CD4-positive, alpha-beta T cell (primary cell): ENCODE measurements at places on chromosomes 16 and 17. TPM values are rescaled to one million over a fixed set of nuclear protein-coding genes. Genes with fewer than 3 reads are reported as not detected.

- no peak for DNase-seq
- peaks cover 25% of the 10 kb centered on the region for H3K4me1 ChIP-seq
- no peaks in the 10 kb centered on the region for H3K27me3 ChIP-seq
- H3K4me3 ChIP-seq, result no peak overlapping the region
Observed at GRCh38 chr16:53542283-53542682, 39.3 kb upstream of the AKTIP start.

Gene QPRT
- 0.45 TPM for total RNA-seq

DNA sequence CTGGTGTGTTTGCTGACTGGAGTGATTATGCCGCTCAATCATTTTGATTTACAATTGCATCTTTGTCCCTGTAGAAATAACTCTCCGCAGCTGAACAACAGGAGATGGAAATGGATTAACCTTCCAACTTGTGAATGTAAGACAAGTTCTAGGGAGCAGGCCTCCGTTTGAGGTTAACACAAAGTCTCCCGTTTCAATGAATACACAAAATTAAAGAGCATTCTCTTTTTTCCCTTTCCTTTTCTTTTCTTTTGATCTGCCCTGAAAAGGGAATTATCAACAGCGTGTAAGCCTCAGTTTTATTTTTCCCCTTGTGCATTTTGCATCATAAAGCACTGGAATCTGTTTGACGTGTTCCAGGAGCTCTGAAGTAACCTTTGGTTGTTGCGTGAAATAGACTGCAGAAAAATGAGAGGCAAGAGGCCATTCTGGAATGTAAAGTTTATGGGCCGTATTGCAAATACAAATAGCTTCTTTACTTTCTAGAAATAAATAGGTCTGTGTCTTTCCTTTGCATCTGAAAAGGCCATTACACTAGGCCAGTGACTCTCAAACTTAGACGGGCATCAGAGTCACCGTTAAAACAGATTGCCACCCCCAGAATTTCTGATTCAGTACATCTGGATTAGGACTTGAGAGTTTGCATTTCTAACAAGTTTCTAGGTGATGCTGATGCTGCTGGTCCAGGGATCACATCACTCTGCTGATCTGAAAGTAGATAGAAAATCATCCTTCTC, 164.7 kb downstream of the ZNF18 start:
- H3K4me1 ChIP-seq, result no peaks in the 10 kb centered on the region
- H3K4me3 ChIP-seq, result no peak overlapping the region
- DNase-seq, result no peak
- peaks cover 2% of the 10 kb centered on the region for H3K27me3 ChIP-seq

GRCh38 chr16:31718998-31719397, 154.6 kb upstream of the ZNF267 start:
- H3K4me1 ChIP-seq, result peaks cover 25% of the 10 kb centered on the region
- no peak for DNase-seq
- H3K27ac ChIP-seq, result no peak overlapping the region
- peaks cover 31% of the 10 kb centered on the region for H3K36me3 ChIP-seq
- no peak overlapping the region for H3K4me3 ChIP-seq

Gene BCKDK
- 4.3 TPM for total RNA-seq

DNA sequence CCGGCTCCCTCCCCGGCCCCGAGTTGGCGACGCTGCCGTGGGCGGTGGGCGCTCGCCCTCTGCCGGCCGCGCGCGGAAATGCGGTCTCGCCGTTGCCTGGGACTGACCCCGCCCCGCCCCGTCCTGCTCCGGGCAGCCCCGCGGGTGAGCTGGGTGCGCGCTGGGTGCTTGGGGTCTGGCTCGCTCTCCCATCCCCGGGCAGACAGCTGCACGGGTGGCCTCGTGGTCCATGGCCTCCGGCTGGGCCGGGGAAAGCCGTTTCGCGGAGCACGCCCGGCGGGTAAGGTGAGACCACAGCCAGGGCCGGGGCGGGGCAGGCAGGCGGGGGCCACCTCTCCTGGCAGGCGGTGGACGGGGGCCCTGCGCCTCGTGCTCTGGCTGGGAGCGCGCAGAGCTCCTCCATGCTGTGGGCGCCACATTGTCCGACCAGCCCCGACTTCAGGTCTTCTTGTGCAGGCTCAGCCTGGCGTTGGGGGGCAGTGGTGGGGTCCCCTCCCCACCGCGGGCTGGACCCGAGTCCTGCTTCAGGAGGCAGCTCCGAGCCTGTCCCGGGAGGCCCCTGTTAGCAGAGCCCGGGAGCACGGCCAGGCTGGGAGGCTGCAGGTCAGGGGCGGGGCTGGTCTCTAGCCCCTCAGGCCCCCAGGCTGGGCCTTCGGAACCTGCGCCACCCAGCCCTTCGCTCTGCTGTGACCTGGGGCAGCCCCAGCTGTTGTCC, 7.0 kb upstream of the C1QTNF8 start:
- no peaks in the 10 kb centered on the region for H3K36me3 ChIP-seq
- H3K4me3 ChIP-seq, result no peak overlapping the region
- DNase-seq, result peak; percentile 44
- H3K27ac ChIP-seq, result no peak overlapping the region
- H3K27me3 ChIP-seq, result peaks cover 23% of the 10 kb centered on the region

Gene TAT
- total RNA-seq, result not detected

- H3K4me1 ChIP-seq, result no peaks in the 10 kb centered on the region
- no peak for DNase-seq
- no peaks in the 10 kb centered on the region for H3K36me3 ChIP-seq
- peaks cover 4% of the 10 kb centered on the region for H3K27me3 ChIP-seq
Observed at GRCh38 chr17:33300241-33300640, 7.1 kb upstream of the ASIC2 start.
